Midbrain (tissue), 1 donor: ENCODE measurements at places on chromosomes 5 and 9.
A peak's percentile ranks its signal among the peaks of the same experiment; 100 is the strongest.

- no peak for DNase-seq
Measured at GRCh38 chr9:123419721-123420591, 64.0 kb downstream of the CRB2 start.

- DNase-seq = no peak
Measured at GRCh38 chr5:322942-323879, 1.7 kb downstream of the AHRR start.

DNA sequence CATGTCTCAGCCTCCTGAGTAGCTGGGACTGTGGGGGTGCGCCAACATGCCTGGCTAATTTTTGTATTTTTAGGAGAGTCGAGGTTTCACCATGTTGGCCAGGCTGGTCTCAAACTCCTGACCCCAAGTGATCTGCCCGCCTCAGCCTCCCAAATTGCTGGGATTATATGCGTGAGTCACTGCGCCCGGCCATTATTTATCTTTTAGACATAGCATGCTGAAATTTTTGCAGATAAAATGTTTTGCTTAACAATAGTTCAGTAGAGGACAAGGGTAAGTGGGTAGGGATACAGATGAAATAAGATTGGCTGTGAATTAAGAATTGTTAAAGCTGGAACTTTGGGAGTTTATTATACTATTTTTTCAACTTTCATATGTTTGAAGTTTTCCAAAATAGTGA lies 150.8 kb upstream of the GRHPR start:
- DNase-seq = no peak

GRCh38 chr5:167870055-167870454 lies 421.4 kb upstream of the WWC1 start:
- DNase-seq = no peak

DNA sequence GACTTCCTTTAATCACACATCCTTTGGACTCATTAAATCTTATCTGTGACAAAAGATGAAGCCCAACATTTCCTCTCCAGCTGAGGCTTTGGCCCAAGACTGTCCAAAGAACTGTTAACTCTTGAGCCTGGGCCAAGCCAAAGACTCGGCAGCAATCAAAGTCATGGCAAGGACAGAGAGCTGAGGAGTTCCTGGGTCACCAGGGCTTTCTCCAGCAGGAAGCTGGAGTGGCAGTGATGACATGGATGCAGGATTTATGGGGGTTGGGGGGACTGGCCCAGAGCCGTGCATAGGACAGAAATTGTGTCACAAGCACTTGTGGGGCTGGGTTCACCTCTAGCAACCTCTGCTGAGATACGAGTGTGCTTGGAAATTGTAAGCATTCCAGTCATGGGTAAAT lies 440.3 kb downstream of the PLK2 start:
- DNase-seq = no peak

DNA sequence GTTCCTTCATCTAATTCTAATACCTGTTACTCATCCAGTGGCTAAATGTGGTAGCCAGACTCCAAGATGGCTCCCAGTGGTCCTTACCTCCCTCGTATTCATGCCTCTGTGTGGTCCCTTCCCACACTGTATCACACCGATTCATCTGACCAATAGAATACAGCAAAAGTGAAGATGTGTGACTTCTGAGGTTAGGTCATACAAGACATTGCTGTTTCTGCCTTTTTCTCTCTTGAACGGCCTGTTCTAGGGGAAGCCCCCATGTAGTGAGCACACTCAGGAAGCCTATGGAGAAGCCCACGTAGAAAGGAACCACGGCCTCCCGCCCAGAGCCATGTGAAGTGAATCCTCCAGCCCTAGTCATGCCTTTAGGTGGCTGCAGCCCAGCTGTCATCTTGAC lies 9.4 kb upstream of the C5 start:
- no peak for DNase-seq

GRCh38 chr9:21579247-21579671 lies 97.1 kb upstream of the IFNE start:
- no peak for DNase-seq

DNA sequence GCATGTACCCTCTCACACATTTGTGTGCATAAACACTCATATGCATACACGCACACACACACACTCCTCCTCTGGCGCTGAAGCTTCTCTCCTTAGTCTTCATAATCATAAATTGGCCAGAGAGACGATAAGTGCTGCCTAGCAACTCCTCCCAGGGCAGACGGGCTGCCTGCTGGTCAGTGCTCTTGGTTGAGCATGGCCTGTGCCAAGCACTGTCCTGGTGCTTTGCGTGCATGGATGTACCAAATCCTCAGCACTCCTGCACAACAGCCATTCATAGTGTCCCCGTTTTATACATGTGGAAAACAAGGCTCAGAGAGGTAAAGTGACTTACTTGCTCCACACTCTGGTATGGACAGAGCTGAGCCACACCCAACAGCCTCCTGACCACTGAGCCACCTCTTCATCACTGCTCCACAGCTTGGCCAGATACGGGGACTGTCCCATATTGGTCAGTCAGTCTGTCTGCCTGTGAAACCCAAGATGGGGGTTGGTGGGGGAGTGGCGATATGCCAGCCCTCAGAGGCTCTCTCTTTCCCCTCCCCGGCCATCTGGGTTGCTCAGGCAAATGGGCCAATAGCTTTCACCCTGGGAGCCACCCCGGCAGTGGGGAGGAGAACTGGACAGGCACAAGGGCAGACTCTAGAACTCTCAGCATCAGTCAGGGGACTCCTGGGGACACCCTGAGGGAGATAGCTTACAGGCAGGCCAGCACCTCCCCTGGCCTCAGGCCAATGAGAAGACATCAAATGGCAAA lies 64.3 kb upstream of the GARNL3 start:
- no peak for DNase-seq

- DNase-seq = no peak
Measured at GRCh38 chr9:105711867-105712266, 17.5 kb downstream of the TMEM38B start.

DNA sequence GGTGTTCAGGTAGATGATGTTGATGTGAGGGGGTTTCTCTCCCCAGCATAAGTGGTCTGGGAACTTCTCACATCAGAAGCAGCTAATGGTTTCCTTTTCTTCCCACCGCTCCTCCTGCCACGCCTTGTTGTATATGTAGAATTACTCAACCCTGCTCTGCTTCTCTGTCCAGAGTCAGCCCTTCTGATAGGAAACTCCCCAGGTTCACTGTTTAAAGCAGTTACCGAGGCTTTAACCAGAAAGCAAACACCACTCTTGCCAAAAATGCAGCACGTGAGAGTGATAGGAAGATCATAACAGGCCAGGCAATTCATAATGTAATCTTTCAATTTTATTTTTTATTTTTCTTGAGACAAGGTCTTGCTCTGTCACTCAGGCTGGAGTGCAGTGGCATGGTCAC lies 10.5 kb upstream of the TMEM252 start:
- no peak for DNase-seq

DNA sequence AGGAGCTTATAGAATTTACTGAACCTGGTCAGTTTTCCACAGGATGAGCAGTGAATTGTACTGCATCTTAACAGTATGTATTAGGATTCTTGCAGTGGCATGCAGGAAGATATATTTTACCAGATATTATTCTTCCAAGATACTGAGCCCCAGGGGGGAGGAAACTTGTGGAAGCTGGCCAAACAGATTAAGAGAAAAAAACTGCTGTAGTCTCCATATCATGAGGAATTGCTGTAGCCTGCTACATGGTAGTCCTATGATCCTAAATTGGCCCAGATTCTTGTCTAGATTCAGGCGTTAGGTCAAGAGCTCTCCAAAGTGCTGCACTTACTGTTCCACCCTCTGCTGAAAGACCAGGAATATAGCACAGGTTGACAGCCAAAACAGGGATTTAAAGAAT lies 275.5 kb upstream of the TAS2R1 start:
- no peak for DNase-seq

DNA sequence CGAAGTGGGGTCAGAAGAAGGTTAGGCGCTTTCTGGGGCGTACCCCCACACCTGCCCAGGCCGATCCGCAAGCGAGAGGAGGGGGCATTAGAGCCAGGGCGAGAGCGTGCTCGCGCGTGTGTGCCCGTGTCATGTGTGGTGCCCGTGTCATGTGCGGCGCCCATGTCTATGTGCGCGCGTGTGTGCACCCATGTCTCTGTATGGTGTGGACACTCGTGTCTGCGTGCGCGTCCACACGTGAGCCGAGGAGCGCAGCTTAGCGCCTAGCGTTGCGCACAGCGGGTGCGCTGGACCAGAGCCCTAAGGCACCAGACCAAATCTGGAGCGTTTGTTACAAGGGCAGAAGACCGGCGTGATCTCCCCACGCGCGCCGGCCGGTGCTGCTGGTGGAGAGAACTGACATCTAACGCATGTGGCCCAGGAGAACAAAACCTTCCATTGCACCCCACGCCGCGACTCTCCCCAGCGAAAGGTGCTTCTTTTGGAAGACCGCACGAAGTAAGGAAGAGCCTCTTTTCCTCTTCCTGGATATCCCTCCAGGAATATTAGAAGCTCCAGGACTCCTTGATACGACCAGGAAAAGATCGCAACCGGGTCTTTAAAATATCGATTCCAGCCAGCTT lies 644 bp downstream of the NIM1K start:
- peak; percentile 75 for DNase-seq

DNA sequence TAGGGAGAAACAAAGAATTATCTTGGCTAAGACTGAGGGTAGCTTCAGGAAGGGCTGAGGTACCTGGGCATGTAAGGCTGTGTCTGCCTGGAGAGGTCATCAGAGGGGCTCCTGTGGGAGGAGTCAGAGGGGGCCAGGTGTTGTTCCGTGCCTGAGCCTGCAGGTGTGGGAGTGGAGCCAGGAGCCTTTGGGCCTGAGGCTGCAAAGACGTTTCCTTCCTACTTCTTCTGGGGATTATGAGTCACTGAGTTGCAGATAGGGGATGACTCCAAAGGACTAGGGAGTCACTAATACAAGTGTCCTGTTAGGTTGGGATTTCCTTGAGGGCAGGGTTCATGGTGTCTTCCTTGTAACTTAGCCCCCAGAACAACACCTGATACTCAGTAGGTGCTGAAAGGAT lies 391.1 kb downstream of the ARHGEF28 start:
- no peak for DNase-seq

DNA sequence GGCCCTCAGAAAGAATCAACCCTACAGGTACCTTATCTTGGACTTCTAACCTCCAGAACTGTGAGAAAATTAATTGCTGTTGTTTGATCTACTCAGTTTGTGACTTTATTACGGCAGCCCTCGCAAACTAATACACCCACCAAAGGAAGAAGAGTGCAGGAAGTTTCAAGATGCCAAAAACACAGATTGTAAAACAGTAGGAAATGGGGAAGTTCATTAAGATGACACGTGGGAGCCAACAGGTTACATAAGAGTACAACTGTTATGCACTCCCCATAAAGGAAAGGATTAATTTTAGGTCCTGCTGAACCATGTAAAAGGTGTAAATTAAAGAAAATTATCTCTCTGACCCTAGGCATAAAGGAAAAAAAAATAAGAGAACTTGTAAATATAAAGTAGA lies 294.3 kb downstream of the EPB41L4A start:
- DNase-seq = no peak

DNA sequence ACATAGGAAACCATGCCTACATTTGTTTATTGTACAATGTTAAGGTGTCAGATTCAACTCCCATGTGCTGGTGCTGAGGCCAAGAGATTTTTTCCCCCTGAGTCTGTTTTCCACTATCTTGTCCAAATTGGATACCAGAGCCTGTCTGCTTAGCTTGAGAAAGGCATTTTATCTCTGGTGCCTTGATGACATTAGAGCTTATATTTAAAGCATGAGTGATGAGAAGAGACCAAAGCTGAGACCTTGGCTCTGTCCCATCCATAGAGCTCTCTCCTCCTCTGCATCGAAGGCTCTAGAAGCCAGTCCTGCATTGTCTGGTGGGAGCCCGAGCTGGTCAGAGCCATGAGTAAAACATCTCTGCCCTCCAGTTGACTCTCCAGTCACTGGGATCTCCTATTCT lies 10.4 kb upstream of the PPP2CA start:
- no peak for DNase-seq

DNA sequence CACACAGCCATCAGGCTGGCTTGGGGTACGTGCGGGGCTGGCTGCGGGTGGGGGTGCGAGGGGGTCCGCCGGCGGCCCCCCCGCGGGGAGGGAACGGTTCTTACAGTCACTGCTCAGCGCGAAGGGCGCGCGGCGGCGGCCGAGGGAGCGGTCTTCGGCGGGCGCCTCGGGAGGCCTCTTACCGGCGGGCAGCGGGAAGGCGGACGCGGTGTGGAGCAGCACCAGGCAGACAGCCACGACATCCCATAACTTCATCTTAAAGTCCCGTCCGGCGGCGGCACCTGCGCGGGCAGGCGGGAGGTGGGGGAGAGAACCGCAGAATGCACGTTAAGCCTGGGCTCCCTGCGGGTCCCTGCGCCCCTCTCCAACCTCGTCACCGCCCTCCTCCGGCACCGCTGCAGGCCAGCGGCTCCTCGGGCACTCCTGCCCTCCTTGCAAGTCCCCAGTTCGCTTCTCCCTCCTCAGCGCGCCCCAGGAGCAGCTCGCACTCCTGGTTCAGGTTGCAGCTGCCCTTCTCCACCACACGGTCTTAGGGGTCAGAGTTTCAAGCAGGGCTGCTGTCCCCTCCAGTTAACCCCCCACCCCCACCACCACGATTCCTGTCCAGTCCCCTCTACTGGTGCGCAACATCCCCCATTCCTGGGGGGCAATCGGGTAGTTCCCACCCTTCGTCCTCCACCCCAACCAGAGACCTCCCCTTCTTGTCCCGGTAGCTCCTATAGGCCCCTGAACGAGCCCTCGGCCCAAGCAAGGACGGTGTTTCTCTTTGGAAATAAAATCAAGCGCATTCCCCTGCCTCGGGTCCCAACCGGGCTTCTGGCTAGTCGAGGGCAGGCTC lies 5.1 kb downstream of the GDNF start:
- DNase-seq = peak; percentile 36

GRCh38 chr5:86407711-86408110 lies 210.0 kb upstream of the COX7C start:
- DNase-seq = no peak

- DNase-seq = no peak
Measured at GRCh38 chr9:71665247-71665646, 103.1 kb downstream of the CEMIP2 start.

- DNase-seq = no peak
Measured at GRCh38 chr5:180673371-180674089, 24.1 kb upstream of the FLT4 start.

- peak; percentile 78 for DNase-seq
Measured at GRCh38 chr9:2859776-2860379, 16.0 kb upstream of the PUM3 start.

DNA sequence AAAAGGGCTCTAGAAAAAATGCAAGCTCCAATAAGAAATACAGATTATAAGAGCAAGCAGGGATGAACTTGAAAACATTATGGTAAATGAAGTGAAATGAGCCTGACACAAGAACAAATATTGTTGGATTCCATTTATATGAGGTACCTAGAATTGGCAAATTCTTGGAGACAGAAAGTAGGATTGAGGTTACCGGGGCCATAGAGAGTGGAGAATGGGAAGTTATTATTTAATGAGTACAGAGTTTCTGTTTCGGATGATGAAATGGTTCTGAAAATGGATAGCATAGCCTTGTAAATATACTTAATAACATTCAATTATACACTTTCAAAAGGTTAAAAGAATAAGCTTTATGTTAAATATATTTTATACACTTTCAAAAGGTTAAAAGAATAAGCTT lies 75.6 kb upstream of the SLC12A2 start:
- no peak for DNase-seq

- no peak for DNase-seq
Measured at GRCh38 chr9:134088063-134088725, 20.4 kb upstream of the BRD3 start.

GRCh38 chr9:72656021-72656420 lies 134.6 kb downstream of the TMC1 start:
- no peak for DNase-seq

- DNase-seq = no peak
Measured at GRCh38 chr5:103425686-103426454, 136.7 kb downstream of the NUDT12 start.
